CD4-positive, alpha-beta T cell treated with Interleukin-4 for 1 hour (primary cell): ENCODE measurements at places on chromosomes 2 and 18.

DNA sequence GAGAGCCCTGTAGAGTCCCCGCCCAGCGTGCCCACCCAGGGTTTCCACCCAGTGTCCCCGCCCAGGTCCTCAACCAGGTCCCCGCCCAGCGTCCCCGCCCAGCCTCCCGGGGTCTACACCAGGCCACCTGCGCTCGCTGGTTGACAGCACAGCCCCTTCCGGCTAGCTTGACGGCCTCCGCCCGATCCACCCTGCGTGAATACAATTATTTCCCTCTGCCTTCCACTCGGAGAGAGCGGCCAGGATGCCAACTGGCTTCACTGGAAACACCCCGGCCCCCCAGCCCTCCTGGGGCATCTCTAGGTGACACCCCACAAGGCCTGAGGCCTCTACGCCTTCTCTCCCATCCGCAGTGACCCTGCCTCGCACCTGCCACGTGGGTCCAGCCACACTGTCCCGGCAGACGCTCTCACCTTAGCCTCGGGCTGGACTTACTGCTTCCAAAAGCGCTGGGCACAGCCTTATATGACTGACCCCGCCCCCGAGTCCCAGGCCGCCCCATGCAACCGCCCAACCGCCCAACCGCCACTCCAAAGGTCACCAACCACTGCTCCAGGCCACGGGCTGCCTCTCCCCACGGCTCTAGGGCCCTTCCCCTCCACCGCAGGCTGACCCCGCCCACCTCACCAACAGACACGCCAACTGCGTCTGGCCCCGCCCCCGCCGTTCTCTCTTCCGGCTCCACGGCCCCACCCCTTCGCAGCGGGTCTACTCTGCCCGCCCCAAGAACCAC lies 188.1 kb downstream of the LAMA1 start:
- no peak for DNase-seq

- DNase-seq, result no peak
Measured at GRCh38 chr2:138711812-138712211, 68.4 kb downstream of the NXPH2 start.

DNA sequence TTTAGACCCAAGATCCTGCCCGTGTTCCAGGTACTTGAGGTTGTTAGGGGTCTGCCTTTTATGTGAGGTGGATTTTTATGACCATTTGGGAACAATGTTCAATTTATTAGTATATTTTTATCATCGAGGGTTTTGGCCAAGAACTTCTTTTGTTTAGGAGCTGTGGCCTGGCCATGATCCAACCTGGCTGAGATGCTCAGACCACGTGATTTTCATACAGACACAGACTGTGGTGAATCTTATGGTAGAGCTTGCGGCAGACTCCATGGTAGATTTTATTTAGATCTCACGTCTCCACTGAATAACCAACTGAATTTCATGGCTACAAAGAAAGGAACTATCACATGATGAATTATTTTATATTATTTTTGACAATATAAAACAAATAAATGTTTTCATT lies 405.5 kb upstream of the VWC2L start:
- no peak for DNase-seq

- DNase-seq, result no peak
Measured at GRCh38 chr2:228646061-228646460, 464.6 kb upstream of the SPHKAP start.

DNA sequence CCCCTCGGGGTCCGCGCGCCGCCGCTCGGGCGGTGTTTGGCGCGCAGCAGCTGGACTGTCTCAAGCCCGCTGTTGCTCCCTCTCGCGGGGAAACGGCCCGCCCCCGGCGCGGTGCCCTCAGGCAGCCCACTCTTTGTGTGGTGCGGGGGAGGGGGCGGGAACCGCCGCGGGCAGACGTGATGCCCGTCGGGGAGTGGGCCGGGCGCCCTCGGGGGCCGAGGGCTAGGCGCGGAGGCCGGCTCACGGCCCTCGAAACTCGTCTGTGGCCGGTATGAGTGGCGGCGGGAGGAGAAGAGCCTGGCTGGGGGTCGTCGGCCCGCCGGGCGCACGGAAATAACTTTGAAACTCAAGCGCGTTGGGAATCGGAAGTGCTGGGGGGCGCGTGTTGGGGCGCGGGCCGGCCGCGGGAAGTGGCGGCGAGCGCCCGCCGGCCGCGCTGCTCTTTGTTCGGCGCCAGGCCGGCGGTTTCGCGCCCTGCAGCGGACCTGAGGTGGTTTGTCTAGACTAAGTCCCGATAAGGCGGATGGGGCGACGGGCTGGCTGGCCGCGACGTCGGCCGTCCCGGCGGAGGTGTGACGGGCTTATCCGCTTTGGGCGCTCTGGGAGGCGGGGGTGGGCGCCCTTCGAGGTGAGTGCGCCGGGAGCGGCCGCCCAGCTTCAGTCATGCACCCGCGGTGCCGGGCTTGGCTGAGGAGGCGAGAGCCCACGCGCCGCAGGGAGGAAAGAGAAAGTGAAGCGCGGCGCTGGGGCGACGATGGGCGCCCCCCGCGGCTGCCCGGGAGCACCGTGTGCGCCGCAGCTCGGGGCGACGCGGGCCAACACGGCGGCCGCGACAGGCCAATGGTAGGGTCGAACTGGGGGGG lies 679 bp downstream of the PTMA start:
- peak; percentile 66 for DNase-seq

GRCh38 chr2:130353291-130354138 lies 2.3 kb upstream of the PTPN18 start:
- DNase-seq, result no peak

DNA sequence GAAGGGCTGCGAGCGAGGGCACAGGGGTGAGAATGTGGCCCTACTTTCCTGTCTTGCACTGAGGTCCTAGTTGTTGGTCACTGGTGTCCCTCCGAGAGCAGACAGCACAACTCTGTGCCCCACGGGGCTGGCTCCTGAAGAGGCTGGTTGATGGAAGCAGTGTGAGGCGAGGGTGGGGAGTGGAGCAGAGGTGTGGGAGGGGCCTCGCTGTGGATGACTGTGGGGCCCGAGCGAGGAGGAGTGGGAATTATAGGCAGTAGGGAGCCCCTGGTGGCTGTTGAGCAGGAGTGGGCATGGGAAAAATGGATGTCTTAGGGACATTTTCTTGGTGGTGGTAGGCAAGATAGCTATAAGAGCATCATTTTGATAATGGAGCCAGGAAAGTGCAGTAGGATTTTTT lies 660.5 kb upstream of the HS6ST1 start:
- DNase-seq, result no peak

DNA sequence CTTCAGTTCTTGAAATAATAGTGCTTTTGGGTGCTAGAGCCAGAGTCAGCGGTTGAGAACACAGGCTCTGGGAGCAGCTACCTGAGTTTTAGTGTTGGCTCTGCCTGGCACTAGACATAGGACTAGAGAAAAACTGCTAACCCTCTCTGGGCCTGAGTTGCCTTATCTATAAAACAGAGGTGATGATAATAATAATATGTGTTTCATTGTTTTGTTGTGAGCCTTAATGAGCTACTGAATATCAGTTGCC lies 391.7 kb downstream of the PTPRM start:
- no peak for DNase-seq

- no peak for DNase-seq
Measured at GRCh38 chr18:58338961-58339592, 289.8 kb downstream of the ALPK2 start.

DNA sequence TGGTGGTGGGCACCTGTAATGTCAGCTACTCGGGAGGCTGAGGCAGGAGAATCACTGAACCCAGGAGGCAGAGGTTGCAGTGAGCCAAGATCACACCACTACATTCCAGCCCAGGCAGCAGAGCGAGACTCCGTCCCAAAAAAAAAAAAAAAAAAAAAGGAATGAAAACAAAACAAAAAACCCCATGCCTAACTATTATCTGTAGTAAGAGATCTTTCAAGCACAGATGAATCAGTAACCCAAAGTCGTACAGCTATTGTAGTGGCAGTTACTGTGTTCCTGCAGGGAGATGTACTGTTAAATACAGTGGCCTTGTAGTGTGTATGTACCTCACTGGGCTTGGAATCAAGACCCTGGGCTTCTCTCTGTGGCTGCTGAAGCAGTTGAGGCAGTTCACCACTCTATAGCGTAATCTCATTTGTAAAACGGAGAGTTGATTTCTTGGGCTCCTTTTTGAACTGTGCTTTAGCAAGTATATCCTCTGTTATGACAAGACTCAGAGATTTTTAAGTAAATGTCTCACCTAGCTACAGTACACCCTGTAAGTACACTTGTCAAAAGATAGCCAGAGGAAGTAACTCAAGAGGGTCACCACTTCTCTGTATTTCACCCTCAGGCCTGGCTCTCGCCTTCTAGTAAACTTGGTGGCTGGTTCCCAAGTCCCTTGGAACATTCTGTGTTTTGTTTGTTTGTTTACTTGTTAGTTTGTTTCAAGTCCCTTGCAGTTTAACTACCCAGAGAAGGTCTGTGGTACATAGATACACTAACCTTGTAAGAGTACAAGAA lies 109.6 kb upstream of the FOSL2 start:
- DNase-seq, result no peak

DNA sequence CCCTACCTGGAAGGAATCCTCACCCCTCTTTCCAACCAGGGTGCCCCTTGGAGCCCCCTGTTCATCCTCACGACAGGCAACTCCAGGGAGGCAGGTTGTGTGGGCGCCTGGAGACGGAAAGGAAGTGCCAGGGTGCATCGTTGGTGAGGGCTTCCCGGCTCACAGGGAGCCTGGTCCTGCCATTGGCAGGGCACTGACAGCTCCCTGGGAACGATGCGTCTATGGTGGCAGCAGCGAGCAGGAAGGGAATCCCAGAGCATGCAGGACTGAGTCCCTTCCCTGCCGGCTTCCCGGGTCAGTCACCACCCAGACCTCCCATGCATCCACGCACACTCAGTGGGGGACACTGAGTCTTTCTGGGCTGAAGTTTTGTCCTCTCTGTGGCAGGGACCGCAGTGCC lies 117.6 kb downstream of the INHBB start:
- DNase-seq, result no peak

DNA sequence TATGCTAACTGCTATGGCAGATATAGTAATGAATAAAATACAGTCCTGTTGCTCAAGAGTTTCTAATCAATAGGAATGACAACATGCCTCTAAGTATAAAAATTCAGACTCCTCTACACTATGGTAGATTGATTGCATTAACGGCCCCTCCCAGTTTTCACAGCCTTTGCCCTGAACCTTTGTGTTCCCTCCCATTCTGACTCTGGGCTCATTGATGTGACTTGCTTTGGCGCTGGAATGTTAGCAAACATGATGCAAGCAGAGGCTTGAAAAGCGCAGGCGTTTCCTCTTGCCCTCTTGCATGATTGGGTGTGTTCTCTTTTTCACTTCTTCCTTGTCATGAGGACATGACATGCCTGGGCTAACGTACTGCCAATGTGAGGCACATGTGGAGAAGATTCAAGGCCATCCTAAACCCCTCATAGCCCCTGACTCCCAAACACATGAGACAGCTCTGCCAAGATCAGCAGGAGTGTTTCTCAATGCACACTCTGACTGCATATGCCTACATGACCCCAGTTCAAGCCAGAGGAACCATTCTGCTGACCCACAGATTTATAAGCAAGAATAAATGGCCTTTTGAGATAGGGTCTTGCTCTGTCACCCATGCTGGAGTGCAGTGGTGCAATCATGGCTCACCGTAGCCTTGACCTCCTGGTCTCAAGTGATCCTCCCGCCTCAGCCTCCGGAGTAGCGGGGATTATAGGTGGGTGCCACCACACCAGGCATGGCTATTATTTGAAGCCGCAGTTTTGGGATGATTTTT lies 49.7 kb upstream of the CD28 start:
- peak; percentile 51 for DNase-seq

DNA sequence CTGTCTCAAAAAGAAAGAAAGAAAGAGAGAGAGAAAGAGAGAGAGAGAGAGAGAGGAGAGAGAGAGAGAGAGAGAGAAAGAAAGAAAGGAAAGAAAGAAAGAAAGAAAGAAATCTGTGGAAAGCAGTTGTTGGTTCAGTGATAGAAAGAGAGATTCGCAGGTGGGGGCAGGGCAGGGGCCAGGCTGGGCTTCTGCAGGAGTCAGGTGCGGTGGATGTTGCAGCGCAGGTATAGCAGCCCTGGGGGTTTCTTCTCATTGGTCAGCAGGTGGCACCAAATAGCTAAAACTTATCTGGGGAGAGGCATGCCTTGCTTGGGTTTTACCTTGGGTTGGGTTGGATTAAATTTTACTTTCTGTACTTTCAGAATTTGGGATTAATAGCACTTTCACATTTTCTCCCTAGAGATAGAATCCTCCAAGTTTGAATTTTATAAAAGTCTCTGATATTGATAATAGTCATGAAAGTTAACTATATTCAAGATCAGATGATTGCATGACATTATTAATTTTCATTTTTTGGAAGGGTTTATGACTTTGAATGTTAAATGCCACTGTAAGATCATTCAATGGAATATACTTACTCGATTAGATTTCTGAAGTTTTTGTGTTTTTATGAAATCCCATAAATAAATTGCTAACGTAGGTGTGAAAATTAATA lies 66.6 kb downstream of the SPTBN1 start:
- peak; percentile 83 for DNase-seq

GRCh38 chr2:156004459-156004858 lies 328.1 kb downstream of the NR4A2 start:
- no peak for DNase-seq

GRCh38 chr2:14569294-14569693 lies 63.2 kb upstream of the LRATD1 start:
- no peak for DNase-seq

- no peak for DNase-seq
Measured at GRCh38 chr18:36247036-36247435, 50.5 kb upstream of the FHOD3 start.

DNA sequence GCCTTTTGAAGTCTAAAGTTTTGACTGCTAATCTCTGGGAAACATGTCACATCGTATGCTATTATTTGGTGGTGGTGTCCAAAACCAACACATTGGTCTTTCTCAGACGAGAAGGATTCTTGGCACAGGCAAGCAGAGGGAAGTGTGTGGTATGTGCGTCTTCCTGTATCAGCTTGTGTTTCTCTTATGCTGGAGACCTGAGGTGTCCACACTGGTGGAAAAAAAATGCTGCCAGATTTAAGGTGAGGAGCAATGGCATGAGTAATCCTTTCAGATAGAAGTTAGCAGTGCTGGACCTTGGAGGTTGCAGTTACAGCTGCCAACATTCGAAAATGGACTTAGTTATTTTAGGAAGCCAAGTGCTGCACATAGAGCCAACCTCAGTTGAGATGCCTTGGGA lies 11.7 kb upstream of the FHL2 start:
- no peak for DNase-seq

GRCh38 chr2:188572592-188572991 lies 280.9 kb downstream of the GULP1 start:
- no peak for DNase-seq

DNA sequence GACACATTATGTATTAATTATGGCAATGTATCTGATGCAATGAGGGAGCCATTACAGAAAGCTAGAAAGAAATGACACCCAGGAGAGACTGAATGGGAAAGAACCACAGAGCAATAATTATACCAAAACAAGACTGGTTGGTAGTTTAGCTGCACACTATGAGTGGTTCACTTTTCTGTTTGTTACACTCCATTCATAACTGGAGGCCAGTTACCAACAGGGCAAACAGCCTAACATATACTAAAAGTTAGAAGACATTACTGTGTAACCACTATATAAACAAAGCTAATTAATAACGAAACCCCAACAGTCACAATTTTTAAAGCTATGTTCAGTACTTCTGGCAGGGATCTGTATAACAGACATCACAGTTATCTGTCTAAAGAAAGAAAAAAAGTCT lies 49.4 kb downstream of the NBAS start:
- DNase-seq, result no peak
